ENCODE measurements at places on chromosomes 2 and 18.

- DNase-seq = no peak
These were observed 162.2 kb upstream of the TWIST2 start for GRCh38 chr2:238685713-238686112.

GRCh38 chr18:23867006-23867405 is 147.5 kb upstream of the TTC39C start:
- no peak for DNase-seq

GRCh38 chr2:152566728-152567069 is 150.6 kb downstream of the PRPF40A start:
- DNase-seq = no peak

DNA sequence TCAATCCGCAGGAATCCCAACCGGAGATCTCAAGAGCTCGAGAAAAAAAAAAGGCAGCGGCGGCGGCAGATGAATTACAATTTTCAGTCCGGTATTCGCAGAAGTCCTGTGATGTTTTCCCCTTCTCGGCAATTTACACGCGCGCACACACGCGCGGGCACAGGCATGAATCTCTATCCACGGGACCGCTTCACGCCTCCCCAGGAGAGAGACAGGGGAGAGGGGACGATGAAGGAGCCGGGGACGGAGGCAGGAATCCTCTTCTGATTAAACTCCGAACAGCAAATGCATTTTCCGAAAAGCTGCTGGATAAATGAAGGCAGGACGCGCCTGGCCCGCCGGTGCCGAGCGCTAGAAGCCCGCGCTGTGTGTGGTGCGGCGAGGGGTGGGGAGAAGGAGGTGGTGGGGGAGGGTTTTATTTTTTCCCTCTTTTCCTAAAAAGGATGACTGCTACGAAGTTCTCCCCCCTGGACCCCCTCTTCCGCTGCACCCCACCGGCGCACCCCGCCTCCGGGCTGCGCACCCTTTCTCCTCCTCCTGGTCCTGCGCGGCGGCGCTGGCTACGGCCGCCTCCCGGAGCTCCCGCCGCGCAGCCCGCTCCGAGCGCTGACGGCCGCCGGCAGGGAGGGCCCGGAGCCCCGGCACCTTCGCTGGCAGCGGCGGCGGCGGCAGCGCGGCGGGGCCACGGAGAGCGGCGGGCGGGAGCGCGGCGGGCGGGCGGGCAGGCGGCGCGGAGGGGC is at the start of gene BCL2:
TSS of gene BCL2 (minus strand) at position 387 of the 740 bp plus-strand sequence.
- no peak for DNase-seq
